Left lobe of liver (tissue), 2 donors: ENCODE measurements at places on chromosomes 3 and 15. TPM values are rescaled to one million over a fixed set of nuclear protein-coding genes. Genes with fewer than 3 reads are reported as not detected.

The USP3 gene
- 22.0 TPM for total RNA-seq

The VEPH1 gene
- 0.58 TPM for total RNA-seq

The SNTN gene
- total RNA-seq = not detected

The MST1 gene
- 838 TPM for total RNA-seq

The GHRL gene
- 0.30 TPM for total RNA-seq

The ISL2 gene
- total RNA-seq = not detected

DNA sequence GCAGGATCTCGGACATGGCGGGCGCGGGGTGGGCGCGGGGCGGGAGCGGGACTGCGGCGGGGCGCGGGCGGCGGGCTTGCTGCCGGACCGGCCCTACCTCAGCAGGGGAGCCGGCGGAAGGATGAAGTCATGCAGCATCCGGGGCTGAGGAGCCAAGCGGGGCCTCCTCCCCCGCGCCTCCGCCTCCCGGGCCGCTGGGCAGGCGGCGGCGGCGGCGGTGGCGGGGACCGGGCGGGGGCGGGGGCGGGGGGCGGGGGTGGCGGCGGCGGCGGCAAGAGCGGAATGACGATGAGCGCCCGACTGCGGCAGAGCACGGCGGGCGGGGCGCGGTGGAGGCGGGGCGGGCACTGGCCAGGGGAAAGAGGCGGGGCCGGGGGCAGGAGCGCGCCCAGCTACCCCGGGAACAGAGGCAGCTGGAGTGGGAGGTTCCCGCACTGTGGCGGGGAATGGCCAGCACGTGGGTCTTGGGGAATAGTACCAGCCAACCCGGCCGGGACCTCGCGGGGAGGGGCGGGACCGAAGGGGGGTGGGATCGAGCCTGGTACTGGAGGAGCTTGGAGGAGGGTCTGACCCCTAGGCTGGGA, at the start of gene CAMK2N2:
TSS of gene CAMK2N2 (minus strand) at position 284 of the 584 bp plus-strand sequence. CDS start at position 16, 268 bp downstream.
- DNase-seq = peak; percentile 88

DNA sequence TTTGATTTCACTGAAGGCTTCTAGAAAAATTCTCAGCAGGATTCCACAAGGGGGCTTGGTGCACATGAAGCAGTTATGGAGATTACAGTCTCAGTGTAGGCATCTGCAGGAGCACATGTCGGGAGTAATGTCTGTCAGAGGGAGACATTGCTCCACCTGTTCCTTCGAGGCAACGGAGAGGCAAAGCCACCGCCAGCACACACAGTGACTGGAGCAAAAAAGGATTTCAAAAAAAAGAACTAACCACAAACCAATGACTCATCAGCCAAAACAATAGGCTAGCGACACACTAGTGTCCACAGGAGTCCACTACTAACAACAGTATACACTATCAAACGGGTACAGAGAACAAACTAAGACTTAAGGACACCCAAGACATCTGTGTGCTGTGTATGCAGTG, 68.9 kb downstream of the NPTN start:
- no peak for DNase-seq

DNA sequence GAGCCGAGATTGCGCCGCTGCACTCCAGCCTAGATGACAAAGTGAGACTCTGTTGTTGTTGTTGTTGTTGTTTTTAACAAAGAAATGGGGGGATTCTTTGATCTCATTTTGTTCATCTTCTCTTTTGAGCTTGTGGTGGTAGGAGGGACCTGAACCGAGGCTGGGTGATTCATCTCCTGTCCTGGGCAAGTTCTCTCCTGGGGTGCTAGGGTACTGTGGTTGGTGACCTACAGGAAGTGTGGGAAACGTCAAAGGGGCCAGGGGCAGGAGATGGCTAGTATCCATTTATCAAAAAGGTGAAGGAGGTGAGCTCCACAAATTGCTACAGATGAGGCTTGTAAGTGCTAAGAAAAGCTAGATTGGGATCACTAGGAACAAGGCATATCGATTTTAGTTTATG, 14.3 kb downstream of the PPCDC start:
- DNase-seq = no peak

DNA sequence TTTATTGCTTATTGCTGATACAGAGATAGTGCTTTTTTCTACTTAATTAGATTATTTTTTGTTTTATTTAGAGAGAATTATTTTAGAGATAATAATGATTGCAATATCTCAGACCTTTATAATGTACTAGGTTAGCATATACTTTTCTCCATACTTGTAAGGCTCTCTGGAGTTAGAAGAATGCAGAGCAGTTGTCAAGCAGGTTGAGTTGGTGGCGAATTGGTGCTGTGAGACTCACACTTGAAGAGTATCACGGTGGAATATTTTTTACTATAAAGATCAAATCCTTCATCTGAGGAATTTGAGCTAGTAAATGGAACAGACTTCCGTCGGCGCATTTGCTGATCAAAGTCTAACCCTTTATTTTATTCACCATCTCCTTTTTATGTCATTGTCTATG, 47.3 kb upstream of the MDFIC2 start:
- DNase-seq = no peak

DNA sequence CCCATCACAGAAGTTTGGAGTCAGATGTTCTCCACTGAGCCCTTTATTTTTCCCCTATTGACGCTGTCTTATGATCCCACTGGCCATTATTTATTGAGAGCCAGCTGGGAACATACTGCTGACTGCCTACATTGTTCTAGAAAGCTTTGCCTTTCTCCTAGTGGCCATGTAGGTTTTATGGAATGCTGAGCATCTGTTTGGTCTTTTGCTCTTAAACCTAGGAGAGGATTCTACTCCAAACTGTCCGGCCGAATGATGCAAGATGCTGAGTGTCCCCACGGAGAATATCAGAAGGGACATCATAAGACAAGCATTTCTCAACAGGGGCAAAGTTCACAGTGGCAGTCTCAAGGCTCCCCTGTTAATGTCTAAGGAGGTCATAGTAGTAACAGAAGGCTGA, 171.4 kb downstream of the ARRDC4 start:
- DNase-seq = no peak

GRCh38 chr3:126197854-126198584, 17.6 kb upstream of the ALDH1L1 start:
- peak; percentile 81 for DNase-seq

DNA sequence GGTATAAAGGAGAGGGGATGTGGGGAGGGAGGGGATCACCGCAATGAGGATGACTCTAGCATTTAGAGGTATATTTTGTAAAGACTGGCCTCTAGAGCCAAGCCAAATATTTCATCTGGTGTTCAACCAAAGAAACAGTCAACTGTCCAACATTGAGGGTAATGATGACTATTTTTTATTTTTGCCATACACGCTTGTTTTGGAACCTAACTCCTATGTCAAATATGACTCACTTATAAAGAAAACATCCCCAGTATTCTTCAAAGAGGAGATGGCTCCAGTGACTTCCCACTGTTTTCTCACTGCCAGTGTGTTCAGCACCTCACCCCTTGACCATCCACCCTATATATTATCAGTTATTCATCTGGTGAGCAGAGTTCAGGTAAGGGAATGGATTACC, 77.3 kb downstream of the WNT5A start:
- DNase-seq = no peak

- no peak for DNase-seq
Observed at GRCh38 chr3:138493804-138494606, 59.6 kb downstream of the ESYT3 start.

- no peak for DNase-seq
Observed at GRCh38 chr3:119402791-119403190, 60.6 kb downstream of the TMEM39A start.

GRCh38 chr3:23041918-23042696, 161.0 kb upstream of the UBE2E2 start:
- DNase-seq = no peak

GRCh38 chr3:177753451-177754155, 556.3 kb upstream of the TBL1XR1 start:
- DNase-seq = peak; percentile 53

DNA sequence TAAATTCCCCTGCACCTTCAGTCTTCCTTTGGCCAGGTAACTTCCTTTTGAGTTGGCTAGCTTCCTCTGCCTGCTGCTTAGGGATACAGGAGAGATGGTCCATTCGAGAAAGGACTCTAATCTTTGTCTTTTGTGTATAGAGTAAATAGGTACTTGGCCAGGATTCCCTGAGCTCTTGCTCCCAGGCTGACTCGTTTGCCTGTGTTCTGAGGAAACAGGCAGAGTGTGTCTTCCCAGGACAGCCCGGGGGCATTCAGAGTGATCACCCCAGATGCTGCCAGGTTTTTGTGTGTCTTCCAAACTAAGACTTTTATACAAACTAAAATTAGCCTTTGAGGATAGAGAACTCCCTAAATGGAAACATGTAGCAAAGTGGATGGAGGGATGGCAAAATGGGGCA, 39.5 kb downstream of the TMEM108 start:
- DNase-seq = no peak
